Cardiac fibroblast (primary cell): ENCODE measurements at places on chromosomes 6 and 20.

DNA sequence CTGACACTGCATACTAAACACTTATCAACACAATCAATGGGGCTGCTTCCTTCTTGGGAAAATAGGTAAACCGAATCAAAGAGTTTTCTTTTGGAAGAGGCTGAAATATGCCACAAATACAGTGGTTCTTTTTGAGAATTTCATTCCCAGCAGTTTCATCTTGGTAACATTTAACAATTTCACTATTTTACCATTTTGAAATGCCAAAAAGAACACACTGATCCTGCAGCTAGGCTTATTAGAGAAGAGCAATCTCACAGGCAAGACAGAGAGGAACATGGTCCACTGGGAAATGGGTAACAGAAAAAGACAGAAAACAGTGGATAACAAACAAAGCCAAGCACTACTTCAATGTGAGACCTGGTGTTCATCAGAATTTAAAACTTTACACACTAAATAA is 2.5 kb downstream of the CNR1 start:
- DNase-seq, result no peak

GRCh38 chr20:45069261-45069660 is 31.7 kb downstream of the KCNS1 start:
- peak; percentile 33 for DNase-seq

DNA sequence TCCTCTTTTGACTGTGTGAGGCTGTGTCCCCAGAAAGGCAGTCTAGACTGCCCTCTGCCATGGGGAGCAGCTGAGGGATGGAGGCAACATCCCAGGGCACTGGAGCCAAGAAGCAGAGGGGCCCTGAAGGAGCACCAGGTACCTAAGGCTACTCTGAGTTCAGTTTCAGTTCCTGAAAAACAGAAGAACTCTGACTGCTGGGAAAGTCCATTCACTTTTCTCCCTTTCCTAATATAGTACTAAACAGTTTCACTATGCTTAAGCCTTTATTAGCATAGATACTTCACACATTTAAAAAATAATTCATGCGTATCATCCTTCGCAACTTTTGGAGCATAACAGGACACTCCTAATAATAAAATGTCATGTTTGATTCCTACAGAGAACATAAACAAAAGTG is 130.0 kb downstream of the FOXC1 start:
- no peak for DNase-seq

DNA sequence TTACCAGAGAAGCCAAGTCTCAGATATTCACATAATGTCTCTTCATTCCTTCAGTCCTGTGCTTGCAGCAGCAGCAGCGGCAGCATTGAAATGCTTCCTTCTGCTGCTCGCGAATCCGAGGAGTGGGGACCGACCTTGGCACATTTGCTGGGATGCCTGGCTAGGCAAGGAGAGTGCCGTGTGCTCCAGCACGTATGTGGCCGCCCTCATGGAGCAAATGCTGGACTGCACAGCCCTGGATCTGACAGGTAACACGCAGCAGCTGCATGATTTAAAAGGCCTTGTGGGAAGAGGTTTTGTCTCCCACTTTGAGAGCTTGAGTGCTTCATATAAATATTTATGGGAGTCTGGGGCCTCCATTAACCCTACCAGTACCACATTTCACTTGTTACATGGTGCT is 9.9 kb downstream of the MAFB start:
- DNase-seq, result no peak

- peak; percentile 45 for DNase-seq
Measured at GRCh38 chr6:16089232-16090062, 39.4 kb upstream of the MYLIP start.

GRCh38 chr6:159217595-159218275 is 48.5 kb downstream of the FNDC1 start:
- peak; percentile 49 for DNase-seq

GRCh38 chr6:44820321-44820720 is 432.8 kb downstream of the CDC5L start:
- DNase-seq, result no peak

GRCh38 chr6:29107758-29108157 is at the start of gene OR2J3:
OR2J3 (plus strand) TSS chr6:29108058; CDS start chr6:29111891, 3,833 bp downstream.
- no peak for DNase-seq

DNA sequence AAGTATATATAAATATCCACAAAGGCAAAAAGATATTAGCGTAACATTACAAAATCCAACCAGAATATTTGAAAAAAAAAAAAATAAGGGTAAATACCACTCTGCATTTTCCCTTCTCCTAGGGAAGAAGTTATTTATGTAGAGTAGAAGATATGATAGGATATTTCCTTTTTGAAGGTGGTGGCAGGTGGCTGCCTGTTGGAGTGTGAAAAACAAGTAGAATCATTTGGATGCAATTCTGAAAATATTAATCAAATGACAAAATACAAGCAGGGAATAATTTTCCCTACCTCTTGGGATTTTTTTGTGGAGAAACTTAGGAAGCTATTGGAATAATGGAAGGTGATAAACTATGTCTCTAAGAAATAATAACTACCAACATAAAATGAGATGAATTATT is 62.5 kb upstream of the OGFRL1 start:
- DNase-seq, result no peak

- DNase-seq, result no peak
Measured at GRCh38 chr6:12062605-12063004, 50.5 kb downstream of the HIVEP1 start.

DNA sequence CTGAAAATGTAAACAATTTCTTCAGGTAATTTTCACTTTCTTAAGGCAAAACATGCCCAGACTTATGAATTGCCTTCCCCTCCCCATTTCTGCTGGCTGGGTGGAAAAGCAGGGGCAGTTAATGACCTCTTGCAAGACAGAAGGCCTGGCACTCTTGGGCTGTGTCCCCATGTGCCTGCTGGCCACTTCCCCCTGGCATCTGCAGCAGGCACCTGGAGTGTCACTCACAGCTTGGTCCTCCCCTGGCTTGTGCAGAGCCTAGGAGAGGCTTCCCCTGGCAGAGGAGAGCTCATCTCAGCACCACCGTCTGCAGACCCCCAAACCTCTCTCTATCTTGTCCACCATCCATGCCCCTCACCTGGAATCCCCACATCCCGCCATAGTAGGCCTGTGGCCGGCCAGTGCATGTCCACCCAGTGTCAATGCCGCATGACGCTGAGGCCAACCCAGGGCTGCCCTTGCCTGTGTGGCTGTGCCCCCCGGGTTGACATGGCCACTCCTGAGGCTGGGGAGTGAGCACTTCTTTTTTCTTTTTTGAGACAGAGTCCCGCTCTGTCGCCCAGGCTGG is 83.5 kb upstream of the SLC22A23 start:
- DNase-seq, result no peak

DNA sequence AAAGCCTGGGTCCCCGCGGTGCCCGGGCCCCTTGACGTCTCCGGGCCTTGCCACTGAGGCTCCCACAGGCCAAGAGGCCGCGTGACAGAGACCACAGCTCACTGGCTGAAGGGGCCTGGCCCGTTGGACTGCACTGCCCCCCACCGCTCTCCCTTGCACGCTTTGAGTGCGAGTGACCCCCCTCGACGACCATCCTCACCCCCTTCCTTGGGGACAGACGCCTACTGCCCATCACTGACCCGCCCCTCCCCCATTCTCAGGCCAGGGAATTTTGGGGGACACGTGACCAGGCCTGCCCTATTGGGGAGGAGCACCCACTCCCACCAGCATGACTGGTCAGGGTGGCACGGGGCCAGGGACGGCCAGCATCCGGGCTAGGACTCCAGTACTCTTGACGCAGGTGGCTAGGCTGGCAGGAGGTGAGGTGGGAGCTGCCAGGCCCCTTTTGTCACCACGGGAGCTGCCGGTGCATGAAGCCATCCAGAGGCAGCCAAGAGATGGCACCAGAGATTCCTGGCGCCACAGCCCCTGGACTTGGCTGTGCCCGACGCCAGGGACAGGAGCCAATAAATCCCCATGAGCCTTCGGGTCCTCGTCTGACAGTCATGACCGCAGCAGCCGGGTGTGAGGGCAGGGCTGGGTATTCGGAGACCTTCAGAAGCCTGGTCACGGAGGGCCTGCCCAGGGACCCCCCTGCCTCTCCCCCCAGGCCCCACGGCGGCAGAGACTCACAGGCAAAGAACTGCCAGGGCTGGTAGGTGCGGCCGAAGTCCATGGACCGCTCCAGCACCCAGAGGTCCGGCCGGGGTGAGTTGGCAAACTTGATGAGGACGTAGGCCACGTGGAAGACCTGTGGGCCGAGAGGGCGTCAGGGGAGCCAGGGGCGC is 14.5 kb downstream of the LAMA5 start:
- DNase-seq, result no peak

- no peak for DNase-seq
Measured at GRCh38 chr6:40427196-40427595, 160.0 kb downstream of the LRFN2 start.

DNA sequence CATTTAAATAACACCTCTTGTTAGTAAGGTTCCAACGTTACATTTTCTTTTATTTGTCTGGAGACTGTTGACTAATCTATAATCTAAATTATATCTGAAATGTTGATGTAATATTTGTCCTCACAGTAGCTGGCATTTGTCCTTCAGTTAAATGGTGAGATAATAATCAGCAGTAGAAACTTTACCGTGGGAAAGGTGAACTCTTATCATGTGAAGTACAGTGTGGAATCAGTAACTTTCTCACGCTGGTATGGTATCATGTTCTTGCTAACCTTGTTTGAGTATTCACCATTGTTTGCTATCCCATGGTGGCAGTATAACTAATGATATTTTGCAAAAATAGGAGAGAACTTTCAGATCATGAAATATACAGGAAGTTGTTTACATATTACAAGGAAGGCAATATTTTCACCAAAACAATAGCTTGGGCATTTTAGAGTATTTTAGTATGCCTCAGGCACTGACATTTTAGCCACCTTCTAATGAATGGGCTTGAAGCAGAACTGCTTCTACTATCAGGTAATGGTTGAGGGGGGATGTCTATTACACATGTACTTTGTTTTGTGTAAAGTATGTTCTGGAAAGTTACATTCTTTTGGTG is 4.8 kb downstream of the GMNN start:
- no peak for DNase-seq

DNA sequence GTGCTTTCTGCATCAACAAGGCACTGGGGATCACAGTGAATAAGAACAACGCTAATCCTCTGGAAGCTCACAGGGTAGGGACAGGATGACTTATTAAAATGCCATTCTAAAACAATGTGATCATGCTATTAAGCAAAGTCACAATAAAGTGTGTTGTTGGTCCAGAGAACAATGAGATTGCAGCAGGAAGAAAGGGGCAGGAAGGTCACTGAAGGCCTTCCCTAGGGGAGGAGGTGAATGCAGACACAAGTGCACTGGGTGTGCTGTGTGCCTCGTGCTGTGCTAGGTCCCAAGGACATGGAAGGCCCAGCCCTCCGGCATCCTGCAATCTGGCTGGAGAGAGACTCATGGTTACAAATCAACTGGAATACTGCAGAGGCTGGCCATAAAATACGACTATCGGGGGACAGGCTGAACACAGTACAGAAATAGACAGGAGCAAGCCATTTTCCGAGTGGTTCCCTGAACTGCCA is 55.7 kb downstream of the LYRM4 start:
- peak; percentile 65 for DNase-seq

GRCh38 chr6:168028181-168028580 is 30.7 kb downstream of the KIF25 start:
- no peak for DNase-seq

DNA sequence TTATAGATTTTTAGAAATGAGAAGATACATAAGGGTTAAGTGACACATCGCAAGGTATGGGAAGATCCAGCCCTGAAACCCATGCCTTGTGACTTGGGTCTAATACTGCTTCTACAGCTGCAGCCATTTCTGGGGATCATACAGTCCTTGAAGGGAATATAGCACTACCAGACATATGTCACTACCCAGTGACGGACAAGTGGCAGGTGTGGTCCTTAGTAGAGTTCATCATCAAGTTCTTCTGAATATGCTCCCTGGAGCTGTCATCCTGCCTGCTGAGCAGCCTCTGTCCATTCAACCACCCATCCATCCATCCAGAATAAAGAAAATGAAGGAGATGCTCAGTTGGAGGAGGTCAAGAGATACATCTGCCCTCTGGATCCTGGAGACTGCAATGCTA is 118.6 kb upstream of the ASF1A start:
- DNase-seq, result no peak

DNA sequence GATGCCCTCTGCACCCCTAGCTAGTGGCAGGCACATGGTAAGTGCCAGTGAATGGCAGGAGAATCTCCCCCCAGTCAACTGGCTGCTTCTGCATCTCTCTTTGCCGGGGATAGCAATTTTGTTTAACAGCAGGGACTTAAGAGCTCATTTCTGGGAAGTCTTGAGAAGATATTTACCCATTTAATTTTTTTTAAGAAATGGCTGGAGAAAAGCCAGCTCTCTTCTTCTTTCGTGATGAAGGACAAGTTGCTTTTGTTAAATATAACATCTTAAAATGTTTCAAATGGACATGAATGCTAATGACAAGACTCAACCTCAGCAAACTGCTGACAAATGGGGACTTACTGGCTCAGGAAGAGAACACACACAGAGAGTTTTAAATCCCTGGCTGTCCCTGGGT is 55.0 kb upstream of the IYD start:
- DNase-seq, result no peak

GRCh38 chr20:4563031-4563430 is 158.7 kb upstream of the PRND start:
- no peak for DNase-seq

GRCh38 chr20:57436223-57436545 is 45.0 kb downstream of the RBM38 start:
- DNase-seq, result no peak

GRCh38 chr6:107116328-107116892 is 1.1 kb upstream of the BEND3 start:
- DNase-seq, result no peak

- DNase-seq, result peak; percentile 6
Measured at GRCh38 chr6:9412951-9413559, 977.7 kb upstream of the SLC35B3 start.

GRCh38 chr20:59644371-59644939 is 40.1 kb downstream of the PHACTR3 start:
- DNase-seq, result no peak

DNA sequence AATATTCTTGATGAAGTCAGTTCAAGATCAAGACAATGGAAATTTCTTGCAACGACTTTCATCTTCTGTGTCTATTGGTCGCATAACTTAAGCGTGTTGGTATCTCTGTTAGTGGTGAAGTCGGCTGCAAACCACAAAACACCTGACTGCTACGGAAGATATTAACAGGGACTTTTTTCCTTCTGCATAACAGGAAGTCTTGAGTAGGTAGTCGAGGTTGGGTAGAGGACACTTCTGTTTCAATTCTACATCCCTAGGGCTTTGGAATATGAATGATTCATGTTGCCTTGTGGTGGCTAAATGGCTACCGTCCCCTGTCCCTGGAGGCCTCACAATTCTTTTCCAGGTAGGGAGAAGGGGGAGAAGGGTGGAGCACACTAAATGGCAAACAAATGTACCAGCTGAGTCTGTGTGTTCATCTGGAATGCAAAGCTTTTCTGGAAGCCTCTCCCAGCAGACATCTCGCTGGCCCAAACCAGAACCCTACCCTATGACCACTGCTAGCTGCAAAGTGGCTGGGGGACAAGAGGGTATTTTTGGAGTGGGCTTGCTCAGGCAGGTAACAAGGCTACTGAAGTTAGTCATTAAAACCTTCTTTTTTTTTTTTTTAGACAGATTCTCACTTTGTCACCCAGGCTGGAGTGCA is 34.6 kb upstream of the NKX2-2 start:
- no peak for DNase-seq
